ENCODE measurements at places on chromosomes 3 and 15.

DNA sequence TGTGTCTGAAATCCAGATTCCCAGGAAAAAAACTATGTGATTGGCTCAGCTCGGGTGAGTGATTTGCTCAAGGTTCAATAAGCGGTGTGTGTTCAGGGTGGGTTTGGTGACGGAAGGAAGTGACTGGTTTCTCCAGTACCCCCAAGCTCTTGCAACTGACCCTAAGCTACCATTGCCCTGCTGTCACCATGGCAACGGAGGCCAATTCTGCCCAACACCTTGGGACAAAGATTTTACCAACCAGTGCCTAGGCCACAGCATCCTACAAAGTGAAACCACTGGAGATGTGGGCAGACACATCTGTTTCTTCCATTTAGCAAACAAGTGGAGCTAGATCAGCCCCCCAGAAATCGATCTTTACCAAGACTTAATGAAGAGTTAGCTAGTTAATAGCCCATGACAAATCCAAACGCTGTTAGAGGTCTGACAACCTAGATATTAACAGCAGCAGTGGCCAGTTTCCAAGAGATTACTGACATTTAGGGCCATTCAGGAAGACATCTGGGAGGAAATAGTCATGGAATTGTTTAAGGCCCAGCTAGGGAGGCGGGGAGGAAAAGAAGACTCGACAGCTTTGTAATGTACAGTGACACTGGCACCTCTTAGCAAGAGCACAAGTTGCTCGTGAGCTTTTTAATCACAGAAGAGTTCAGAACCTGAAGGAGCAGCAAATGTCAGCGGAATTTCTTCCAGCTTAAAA lies 195.9 kb downstream of the SLCO3A1 start:
- no peak for DNase-seq

DNA sequence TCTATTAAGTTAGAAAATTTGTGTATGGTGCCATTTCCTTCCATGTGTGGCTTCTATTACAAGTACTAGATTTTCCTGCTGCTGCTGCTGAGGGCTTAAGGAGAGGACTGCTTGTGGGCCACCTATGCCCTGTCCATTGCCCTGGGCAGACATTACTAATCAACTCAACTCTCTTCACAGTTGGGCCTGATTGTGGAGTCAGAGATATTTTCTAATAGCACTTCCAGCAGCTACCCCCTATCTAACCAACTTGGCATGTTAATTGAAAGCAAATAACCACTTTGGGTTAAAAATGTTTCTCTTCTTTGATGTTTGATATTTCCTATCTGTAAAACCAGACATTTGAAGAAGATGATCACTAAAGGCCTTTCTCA lies 242.0 kb downstream of the EDEM1 start:
- no peak for DNase-seq

DNA sequence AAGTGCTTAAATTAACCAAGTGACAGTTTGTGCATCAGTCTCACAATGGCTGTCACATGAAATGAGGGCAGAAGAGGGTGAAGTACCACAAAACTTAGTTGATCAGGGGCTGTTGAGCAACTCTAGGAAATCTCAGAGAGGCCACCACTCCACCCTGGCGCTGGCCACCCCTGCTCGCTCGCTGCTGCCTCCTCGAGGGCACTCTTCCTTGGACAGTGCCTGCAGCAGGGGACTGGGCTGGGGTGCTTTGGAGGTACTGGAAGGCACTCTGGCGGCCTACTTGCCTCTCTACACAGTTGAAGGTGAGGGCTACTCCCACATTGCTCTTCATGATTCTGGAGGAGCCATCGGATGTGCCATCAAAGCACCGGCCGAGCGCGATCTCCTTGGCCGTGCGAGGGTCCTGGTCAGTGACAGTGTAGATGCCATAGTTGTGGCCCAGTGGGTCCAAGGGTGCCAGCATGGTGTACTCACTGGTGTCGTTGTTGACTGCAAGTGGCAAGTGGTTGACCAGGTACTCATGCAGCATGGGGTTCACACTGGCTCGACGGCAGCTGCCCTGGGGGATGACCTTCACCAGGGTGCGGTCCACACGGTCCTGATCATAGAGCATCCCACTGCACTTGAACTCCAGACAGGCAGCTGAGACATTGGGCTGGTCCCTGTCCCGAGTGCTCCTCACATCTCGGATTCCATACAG lies 11.6 kb upstream of the CLPX start:
- DNase-seq = no peak

- no peak for DNase-seq
Observed at GRCh38 chr15:82805994-82806406, at the start of gene FSD2. FSD2 (minus strand) TSS chr15:82806069; CDS start chr15:82787390, 18,679 bp downstream.

GRCh38 chr15:75727031-75727531 lies 14.4 kb upstream of the CSPG4 start:
- no peak for DNase-seq

DNA sequence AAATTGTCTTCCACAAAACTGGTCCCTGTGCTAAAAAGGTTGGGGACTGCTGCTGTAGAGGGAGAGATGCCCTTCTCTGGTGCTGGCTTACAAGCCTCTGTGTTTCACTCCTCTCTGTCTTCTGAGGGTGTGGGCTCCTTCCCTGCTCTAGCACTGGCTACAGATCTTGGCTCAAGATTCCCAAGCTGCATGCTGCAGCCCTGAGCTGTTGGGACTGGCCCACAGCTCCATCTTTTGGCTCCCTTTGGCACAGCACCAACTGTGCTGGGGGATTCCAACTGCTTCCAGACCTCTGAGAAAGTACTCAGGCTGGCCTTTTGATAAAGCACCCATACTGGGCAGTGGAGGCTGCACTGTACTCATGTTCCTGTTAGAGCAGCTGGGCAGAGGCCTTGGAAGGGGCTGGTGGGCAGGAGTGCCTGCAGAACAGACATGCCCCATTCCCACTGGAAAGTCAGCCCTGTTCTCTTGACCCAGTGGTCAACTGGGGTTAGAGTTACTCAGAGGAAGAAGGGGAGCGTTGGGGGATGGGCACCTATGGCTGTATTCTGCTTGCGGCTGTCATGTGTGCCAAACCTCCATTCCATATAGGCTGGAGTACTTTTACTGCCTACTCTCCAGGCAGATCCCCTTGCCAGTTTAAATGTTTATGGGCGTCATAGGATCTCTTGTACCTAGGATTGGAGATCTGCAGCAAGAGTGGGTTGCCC lies 55.7 kb downstream of the GALK2 start:
- no peak for DNase-seq
